ENCODE measurements at places on chromosomes 11 and 22.

DNA sequence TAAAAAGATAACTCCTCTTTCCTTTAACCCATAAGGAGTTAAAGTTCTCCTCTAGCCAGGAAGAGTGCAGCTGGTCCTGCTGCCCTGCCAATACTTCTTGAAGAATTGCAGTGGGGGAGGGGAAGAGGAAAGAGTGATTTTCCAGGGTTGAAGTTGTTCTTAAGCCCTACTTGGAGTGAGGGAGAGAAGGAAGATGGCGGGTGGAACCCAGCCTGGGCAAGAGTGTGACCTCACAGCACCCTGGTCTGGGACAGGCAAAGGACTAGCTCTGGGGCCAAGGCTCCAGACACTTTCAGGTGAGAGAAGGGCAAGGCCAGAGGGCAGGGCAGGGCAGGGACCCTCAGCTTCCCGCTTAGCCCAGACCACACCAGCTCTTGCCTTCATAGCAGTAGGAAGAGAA is 6.6 kb downstream of the TNKS1BP1 start:
- DNase-seq = no peak

GRCh38 chr11:87063982-87064381 is 26.2 kb downstream of the TMEM135 start:
- DNase-seq = no peak

- DNase-seq = no peak
These were observed 51.8 kb downstream of the MN1 start for GRCh38 chr22:27749597-27750225.

DNA sequence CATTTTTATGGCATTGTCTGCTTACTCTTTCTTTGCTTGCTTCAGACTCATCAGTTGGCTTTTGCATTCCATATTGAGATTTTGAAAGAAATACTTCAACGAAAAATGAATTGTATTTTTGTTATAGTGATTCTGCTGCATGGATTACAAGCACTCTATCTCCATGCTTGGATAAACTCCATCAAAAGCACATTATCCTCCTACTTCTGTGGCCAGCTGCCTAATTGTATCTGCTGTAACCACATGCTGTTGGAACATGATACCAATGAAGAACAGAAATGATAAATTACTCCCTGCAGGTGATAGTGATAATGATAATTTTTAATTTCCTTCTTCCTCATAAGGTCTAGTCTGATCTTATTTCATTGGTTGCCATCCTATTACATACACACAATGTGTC is 100.8 kb downstream of the PRMT3 start:
- DNase-seq = no peak

GRCh38 chr11:5527716-5528115 is 11.2 kb upstream of the UBQLNL start:
- DNase-seq = no peak

DNA sequence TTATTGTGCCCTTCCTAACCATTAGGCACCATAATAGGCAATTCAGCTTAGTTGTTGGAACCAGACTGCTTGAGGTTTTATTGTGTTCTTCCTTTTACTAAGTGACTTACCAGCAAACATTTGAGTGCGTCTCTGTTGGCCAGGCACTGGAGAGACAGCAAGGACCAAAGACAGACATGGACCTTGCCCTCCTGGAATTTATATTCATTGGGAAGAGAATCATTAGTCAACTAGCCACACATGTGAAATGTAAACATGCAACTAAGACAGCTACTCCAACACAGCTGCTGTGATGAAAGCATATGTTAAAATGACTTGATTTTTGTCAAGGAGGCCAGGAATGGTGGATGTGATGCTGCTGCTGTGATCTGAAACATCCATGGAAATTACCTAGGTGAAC is 106.4 kb downstream of the TRAF6 start:
- no peak for DNase-seq

Measured in stimulated activated naive CD4-positive, alpha-beta T cell treated with Interleukin-2 at 50 U/mL for 16 hours (primary cell).